Immature natural killer cell (primary cell): ENCODE measurements at places on chromosomes 7 and 10. TPM values are rescaled to one million over a fixed set of nuclear protein-coding genes. Genes with fewer than 3 reads are reported as not detected.

Gene KCNMA1
- not detected for polyA plus RNA-seq

- no peak for DNase-seq
These were observed 407.7 kb downstream of the PARD3 start for GRCh38 chr10:34407324-34407805.

DNA sequence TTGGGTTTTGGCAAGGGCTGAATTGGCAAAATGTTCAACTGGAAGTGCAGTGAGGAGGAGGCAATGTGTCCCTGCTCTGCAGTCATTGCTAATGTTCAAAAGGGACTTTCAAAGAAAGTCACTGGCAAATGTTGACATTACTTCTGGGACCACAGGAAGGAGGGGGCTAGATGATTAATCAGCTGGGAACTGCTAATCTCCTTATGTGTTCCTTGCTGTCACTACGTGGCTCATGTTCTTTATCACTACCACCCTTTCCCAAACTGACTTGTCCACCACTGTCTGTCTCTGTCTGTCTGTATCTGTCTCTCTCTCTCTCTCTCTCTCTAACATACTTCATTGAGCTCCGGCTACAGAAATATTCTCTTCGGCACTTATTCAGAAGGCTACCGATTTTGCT lies 86.9 kb upstream of the MTPN start:
- no peak for DNase-seq

DNA sequence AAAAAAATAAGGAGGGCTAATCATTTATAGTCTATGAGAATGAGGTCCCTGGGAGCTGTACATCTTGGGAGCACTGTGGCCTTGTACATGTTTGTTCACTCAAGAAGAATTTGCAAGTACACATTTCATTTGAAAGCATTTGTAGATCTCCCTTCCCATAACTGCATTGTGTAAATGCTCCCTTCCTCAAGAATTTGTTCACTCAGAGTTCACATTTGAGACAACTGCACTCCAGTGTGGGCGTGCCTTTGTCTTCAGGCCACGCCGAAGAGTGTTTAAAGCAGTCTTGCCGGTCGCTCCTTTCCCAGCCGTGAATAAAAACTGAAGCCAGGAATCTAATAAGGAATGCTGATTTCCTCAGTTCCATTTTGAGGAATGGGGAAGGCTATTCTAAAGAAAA lies 291.1 kb upstream of the LYZL1 start:
- DNase-seq, result no peak

GRCh38 chr7:82156168-82156567 lies 287.4 kb downstream of the CACNA2D1 start:
- no peak for DNase-seq

GRCh38 chr10:90925079-90926029 lies 4.5 kb upstream of the ANKRD1 start:
- DNase-seq, result no peak
